ENCODE measurements at places on chromosomes 5 and 9.

DNA sequence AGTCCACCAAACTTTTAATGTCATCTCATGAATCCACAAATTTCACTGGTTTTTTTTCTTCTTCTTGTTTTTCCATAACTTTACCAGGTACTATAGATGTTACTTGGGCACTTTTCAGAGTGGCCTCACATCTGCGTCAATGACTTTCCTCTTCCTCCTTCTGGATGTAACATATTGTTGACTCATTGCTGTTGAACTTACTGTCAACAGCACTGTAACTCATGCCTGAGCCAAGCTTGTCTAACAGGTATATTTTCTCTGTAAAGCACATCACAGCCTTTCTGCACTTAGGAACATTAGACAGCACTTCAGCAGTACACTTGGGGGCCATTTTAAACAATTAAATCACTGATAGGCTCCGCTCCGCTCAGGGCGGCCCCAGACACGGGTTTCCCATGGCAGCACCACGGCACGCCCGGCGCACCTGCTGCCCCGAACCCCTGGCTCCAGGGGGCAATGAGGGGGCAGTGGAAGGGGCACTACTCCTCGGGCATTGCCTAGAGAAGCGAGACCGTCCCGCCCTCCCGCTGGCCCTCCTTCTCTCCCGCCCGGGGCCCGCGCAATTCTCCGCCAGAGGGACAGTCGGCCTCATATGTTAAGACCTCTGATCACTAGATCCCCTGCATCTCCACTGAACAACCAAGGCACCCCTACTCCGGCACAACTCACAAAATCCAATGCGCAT is 41.9 kb upstream of the SPATA31C2 start:
- DNase-seq, result no peak

GRCh38 chr5:128774605-128775004 is 190.7 kb upstream of the SLC27A6 start:
- no peak for DNase-seq

DNA sequence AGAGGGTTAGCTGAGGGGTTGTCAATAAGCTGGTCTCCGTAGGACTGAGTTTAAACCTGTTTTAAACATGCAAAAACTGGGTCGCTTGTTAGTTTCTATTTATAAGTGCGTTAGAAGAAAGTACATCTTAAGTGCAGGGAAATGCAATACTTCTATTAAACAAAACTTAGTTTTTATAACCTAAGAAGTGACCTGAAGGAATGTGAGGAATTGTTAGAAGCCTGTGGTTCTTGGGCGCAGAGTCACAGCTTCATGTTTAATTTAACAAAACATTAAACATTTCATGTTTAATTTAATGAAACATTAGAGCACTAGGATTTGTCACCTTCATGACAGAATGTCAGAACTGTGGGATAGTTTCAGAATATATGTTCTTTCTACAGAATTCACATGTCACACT is 469.2 kb upstream of the WWC1 start:
- DNase-seq, result no peak

DNA sequence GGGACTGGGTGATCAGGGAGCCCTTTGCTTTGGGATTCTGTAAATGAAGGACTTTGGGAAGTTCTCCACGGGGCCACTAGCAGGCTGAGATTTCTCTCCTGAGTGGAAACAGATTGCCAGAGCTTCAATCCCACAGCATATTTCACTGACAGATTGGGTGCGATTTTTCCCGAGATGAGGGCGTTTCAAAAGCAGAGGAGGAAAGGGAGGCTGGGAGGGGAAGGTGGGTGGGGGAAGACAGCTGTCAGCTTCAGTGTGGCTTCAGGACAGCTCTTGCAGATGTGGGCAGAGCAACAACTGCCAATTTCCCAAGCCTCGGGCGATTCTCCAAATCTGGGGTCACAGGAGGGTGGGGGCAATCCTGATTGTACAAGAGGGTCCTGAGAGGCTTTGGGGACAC is 258.5 kb upstream of the ADRA1B start:
- DNase-seq, result no peak

DNA sequence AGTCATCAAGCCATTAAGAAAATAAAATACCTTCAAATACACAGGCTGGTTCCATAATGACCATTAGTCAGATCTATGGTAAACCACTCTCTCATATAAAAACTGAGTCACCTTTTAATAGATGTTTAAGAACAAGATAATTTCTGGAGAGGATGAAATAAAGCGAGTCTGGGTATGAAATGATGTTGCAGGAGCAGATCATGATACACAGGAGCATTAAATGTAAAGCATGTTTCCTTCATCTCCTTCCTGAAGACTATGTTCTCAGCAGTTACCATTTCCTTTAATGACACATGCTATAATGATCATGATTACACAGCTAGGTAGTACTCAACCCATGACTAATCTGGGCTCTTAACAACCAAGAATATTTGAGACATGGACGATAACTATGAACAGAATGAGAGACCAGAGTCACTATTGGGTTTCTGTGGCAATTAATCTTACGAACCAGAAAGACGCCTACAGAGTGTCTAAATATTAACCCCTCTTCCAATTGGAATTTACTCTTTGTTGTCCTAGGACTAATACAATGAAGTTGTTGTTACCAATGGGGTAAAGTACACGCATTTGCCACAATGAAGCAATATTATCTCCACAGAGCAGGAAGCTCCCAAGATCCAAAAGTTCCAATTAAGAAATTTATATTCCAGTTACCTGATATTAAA is 105.6 kb downstream of the NR6A1 start:
- DNase-seq, result no peak

DNA sequence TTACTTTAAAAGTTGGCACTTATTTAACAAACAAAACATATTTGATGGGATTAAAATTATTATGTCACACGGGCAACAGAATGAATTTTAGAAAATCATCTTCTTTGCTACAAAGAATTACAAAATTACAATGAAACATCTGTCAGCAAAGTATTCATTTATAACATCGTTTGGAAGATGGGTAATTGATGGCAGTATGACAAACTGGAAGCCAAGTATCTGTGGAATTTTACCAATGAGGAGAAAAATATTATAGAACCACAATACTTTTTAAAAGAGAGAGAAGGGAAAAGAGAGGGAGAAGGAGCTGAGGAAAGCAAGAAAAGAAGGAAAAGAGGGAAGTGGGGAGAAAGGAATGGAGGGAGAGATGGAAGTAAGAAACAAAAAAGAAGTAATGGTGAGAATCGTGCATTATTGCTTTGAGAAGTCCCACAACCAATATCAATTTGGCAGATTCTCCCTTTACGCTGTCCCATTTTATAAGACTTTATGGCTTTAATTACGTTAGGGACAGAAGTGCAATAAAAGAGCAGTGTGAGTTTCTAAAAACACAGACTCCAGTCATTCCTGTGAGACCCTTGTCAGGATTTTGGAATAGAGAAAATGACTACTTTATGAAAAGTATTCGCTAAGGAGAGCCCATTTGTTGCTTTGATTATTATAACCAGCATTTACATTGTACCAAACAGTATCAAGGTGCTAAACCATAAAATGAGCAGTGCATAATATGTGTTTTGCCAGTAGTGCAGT is 76.7 kb downstream of the LURAP1L start:
- no peak for DNase-seq

DNA sequence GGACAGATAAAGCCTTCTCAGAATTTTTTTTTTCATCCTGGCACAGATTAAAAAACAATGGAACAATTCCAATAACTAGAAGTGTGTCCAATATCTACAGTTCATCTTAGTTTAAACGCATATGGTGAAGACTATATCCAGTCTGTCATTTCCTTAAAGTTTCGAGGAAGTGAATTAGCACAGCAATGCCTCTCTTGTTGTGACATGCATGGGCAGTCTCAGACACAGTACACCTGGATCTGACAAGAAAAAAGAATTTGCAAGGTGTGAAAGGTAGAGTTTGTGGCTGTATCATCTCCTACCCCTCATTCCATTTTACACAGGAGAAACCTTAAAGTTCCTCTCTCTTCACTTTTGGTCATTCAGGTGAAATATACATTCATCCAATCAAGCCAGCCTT is 100.6 kb upstream of the ADAMTS19 start:
- no peak for DNase-seq

GRCh38 chr9:133489253-133490190 is 10.6 kb upstream of the SLC2A6 start:
- no peak for DNase-seq

DNA sequence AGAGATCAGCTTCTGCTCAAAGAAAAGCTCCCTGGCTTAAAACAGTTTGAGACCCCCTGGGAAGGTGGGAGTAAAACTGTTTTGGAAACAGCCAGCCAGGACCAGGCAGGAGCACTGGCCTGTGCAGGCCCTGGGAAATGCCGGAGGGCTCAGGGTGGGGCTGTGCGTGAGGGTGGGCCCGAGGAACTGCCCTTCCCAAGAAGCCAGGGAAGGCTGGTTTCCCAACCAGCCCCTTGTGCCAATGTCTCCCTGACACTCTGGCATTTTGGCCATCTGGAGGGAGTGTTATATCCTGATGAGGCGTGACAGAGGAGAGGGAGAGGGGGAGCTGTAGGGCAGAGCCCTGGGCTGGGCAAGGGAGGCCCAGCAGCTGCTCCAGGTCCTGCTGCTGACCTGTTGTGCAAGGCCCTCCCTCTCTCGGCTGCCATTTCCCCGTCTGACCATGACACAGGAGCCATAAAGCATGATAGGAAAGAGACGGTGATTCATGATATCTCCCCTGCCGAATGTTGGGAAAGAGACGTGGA is 16.1 kb downstream of the OLFML2A start:
- no peak for DNase-seq

Measured in stimulated activated CD8-positive, alpha-beta memory T cell treated with anti-CD3 and anti-CD28 coated beads, Interleukin-2, amount 100 ng/mL, for 48 hours (primary cell).